ENCODE measurements at places on chromosomes 5 and 9.

GRCh38 chr5:164358531-164359259 is 853.3 kb downstream of the MAT2B start:
- DNase-seq: no peak

- no peak for DNase-seq
Observed at GRCh38 chr5:74736759-74737158, 30.2 kb downstream of the GFM2 start.

GRCh38 chr9:114494776-114495569 is 10.3 kb downstream of the WHRN start:
- no peak for DNase-seq

GRCh38 chr5:113274836-113275414 is 159.9 kb downstream of the TSSK1B start:
- no peak for DNase-seq

- no peak for DNase-seq
Observed at GRCh38 chr9:103266064-103266463, 270.9 kb downstream of the CYLC2 start.

- no peak for DNase-seq
Observed at GRCh38 chr9:129380961-129381401, 202.9 kb upstream of the IER5L start.

DNA sequence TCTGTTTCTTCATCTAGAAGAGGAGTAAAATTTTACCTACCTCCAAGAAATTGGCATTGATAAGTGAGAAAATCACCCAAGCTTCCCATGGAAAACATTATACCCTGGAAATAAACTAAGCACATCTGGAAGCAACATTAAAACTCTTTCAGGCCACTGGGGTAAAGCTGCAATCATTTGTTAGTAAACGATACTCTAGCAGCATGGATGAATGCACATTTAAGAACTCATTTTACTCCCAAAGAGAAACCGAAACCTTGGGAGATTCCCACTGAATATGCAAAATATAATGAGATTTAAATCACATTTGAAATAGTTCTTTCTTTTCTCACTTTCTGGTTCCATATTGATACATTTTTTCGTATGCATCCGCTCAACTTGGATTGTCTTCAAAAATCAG is 467.5 kb downstream of the EFNA5 start:
- DNase-seq: no peak

DNA sequence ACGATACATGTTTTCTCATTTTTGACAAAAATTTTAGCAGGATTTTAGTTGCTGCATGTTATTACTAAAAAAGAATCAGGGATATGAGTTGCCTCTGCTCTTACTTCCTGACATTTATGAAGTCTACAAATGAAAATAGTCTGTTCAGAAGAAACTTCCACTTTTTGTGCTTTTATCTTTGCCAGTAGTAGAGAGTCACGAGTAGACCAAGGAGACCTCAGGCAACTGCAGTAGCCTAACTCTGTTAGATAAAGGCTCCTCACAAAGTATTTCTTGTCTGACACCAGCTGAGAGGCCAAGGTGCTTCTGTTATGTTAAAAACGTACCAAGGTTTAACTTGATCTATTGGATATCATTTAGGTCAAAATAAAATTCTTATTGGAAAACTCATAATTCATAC is 333.9 kb downstream of the NR2F1-AS1 start:
- no peak for DNase-seq

GRCh38 chr5:84272771-84273516 is 111.7 kb downstream of the EDIL3 start:
- DNase-seq: no peak

DNA sequence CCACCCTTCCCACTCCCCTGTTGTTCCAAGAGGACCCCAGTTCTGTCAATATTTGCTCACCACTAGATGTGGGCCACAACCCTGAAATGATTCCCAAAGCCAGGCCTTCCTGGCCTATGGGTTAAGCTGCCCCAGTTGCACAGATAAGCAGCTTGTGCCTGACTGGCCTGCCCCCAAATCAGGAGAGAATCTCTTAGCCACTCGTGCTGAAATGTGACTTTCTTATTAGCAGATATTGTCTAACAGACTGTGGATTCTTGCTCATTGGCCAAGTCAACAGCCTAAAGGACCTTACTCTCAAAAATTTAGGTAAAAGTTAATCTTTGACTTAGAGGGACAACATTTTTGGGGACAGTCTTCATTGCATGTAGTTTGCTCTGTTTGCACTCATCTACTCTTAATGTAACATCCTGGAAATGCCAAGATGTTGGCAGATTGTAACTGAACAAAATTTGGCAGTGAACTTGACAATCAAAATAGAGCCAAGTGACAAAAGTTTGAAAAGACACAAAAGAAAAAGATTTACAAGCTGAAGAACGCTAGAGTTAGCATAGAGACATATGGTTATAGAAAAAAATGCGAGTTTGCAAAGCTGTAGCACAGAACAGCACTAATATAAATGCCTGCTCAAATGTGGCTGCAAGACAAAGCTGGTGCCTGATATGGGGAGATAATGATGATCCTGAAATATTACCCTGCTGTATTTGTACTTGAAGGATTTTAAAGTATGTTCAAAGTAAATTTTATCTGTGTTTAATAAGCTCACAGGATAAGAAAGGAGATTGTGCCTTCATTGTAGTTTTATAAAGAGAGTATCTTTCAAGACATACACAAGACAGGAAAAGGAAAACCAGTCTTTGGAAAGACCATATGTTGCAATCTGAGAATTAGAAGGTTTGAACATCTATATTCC is 29.0 kb upstream of the FSD1L start:
- no peak for DNase-seq

DNA sequence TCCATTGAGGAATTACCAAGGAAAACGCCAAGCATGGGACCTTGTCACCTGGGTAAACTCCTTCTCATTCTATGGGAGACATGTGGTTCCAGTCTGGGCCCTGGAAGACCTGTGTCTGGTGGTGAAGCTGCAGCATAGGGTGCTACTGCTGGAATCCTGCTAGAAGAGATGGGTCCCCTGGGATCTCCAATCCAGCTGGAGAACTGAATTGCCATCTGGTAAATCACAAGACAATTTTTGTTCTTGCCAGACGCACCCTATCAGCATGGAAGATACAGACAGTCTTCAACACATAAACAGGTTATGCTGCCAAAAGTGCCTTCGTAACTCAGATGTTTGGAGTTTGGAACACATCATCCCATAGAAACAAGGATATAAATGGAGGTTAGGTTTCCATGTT is 424.0 kb upstream of the BRINP1 start:
- DNase-seq: no peak

- no peak for DNase-seq
Observed at GRCh38 chr9:17578911-17579793, at the start of gene SH3GL2. Gene SH3GL2, plus strand, starts transcription at chr9:17579066.

- no peak for DNase-seq
Observed at GRCh38 chr5:67997892-67998457, 217.6 kb upstream of the PIK3R1 start.

DNA sequence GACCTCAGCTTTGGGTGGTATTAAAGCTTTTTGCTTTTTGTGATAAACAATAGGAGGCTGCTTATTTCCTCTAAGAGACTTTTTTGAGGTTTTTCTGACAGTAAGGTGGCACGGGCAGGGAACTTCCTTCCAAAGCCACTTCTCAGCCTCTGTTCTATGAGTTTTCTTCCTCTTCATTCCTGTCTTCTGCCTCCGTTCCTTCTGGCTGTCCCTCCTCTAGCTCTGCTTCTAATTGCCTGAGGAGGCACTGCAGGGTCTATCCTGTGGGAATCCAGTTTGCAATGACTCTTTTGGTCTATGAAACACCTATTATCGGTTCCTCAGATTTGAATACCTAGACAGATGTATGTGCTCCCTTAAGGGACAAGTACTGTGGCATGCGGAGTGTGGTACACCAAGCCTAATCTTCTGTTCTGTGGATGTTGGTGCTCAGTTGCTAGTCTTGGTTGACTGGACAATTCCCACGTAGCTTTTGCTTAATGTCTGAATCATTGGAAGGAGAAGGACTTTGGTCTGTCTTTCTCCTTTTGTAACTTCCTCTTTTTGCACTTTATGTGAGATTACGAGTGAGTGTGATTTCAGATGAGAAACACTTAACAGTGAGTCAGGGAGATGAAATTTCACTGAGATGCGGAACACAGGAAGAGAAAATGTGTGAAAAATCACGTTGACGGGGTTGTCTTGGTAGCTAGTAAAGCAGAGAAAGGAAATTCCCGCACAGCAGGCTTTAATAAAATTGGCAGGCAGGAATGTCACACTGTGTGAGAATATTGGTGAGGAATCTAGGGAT is 305.2 kb downstream of the EFNA5 start:
- no peak for DNase-seq

DNA sequence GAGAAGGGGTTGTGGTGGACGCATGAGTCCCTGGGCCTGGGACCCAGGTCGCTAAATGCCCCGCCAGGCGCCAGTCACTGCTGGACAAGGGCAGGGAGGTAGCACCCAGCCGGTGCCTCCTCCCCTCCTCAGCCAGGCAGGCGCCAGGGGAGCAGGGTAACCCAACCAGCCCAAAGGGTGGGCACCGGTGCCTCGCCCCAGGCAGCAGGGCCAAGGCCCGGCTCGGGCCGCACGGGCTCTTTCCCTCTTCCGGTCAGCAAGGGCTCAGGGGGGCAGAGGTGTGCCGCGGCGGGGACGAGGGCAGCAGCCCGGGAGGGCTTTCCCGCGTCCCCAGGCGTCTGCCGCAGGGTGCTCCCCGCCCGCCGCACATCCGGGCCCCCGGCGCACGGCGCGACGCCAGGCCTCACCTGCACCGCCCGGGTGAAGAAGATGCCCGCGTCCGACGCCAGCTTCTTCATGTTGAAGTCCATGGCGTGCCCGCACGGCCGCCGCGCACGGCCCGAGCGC is 393 bp downstream of the SH3GLB2 start:
- DNase-seq: peak; percentile 78

GRCh38 chr9:34555002-34555348 is 32.2 kb upstream of the ENHO start:
- DNase-seq: no peak

- no peak for DNase-seq
Observed at GRCh38 chr5:84685121-84685894, 300.6 kb upstream of the EDIL3 start.

DNA sequence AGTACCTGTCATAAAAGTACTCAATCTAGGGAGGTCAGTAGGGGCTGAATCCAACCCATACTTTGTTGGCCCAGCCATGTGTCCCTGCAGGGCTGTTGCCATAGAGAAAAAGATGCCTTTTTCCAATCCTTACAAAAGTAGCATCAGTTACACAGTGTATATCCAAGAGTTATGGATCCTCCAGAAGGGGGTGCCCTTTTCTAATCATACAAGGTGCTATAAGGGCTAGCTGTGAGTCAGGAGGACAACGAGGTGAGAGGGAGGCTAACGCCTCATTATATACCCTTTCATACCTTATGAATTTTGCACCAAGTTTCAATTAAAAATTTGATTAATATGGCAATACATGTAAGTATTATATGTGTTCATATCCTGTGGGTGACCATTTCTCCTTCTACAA is 4.8 kb downstream of the KIAA0825 start:
- no peak for DNase-seq

All from activated naive CD4-positive, alpha-beta T cell (primary cell).